Tracheal epithelial cell (primary cell): ENCODE measurements at places on chromosomes 7 and 10. TPM values are rescaled to one million over a fixed set of nuclear protein-coding genes. Genes with fewer than 3 reads are reported as not detected.

Gene ETV1
- 0.24 and 0.43 TPM in 2 replicates for total RNA-seq

Gene IL15RA
- total RNA-seq, result 1.3 and 2.2 TPM in 2 replicates

Gene CCL24
- not detected in 2 replicates for total RNA-seq

Gene SORCS1
- not detected in 2 replicates for total RNA-seq

Gene CALML5
- total RNA-seq, result 4.3 TPM in 1 of 2 replicates, not detected in the other

Gene RALA
- 15.8 and 17.6 TPM in 2 replicates for total RNA-seq

Gene MYO1G
- under 0.01 and 0.43 TPM in 2 replicates for total RNA-seq

Gene SNX8
- 7.5 and 8.4 TPM in 2 replicates for total RNA-seq

Gene BHLHA15
- 0.85 and 3.4 TPM in 2 replicates for total RNA-seq

Gene ITPRIP
- total RNA-seq, result 17.1 and 22.2 TPM in 2 replicates

Gene TEX36
- total RNA-seq, result not detected in 2 replicates

Gene NODAL
- total RNA-seq, result not detected in 2 replicates

Gene CNPY1
- not detected in 2 replicates for total RNA-seq

Gene ADRB1
- 0.24 and 4.0 TPM in 2 replicates for total RNA-seq

Gene SFTPD
- under 0.01 and 1.3 TPM in 2 replicates for total RNA-seq

Gene SFMBT2
- total RNA-seq, result under 0.01 TPM in 2 replicates

Gene SNCG
- 2.2 and 22.0 TPM in 2 replicates for total RNA-seq

Gene LIPJ
- total RNA-seq, result not detected in 2 replicates

Gene ZNF488
- total RNA-seq, result 0.24 and 1.1 TPM in 2 replicates

Gene EXOC4
- total RNA-seq, result 80.4 and 101 TPM in 2 replicates

Gene CISD1
- total RNA-seq, result 28.7 and 40.7 TPM in 2 replicates

Gene ELMO1
- total RNA-seq, result 1.4 TPM in 1 of 2 replicates, not detected in the other

Gene FHIP2A
- total RNA-seq, result 9.4 and 11.5 TPM in 2 replicates

Gene ADAM8
- total RNA-seq, result 17.5 and 147 TPM in 2 replicates

Gene CYP2E1
- 2.1 and 2.7 TPM in 2 replicates for total RNA-seq

Gene PKD2L1
- not detected in 2 replicates for total RNA-seq

Gene ANKRD7
- 0.72 and 0.85 TPM in 2 replicates for total RNA-seq
